ENCODE measurements at places on chromosomes 6 and 20. TPM values are rescaled to one million over a fixed set of nuclear protein-coding genes. Genes with fewer than 3 reads are reported as not detected.

Gene EXOC2
- total RNA-seq = 24.7 TPM

Gene HTR1E
- total RNA-seq = not detected

Gene ZNF343
- 6.3 TPM for total RNA-seq

Gene CRYBG1
- 0.33 TPM for total RNA-seq

Gene PXDC1
- total RNA-seq = 0.20 TPM

Gene ZNF334
- total RNA-seq = 0.24 TPM

Gene AIG1
- total RNA-seq = 85.2 TPM

Gene SF3B5
- total RNA-seq = 399 TPM

Gene SDCBP2
- 1.2 TPM for total RNA-seq

Gene OR10C1
- total RNA-seq = not detected
